ENCODE measurements at places on chromosomes 5 and 9. TPM values are rescaled to one million over a fixed set of nuclear protein-coding genes. Genes with fewer than 3 reads are reported as not detected.
A peak's percentile ranks its signal among the peaks of the same experiment; 100 is the strongest.

MYMK gene
- not detected for total RNA-seq

CERCAM gene
- 2.7 TPM for total RNA-seq

HTR1A gene
- not detected for total RNA-seq

DNA sequence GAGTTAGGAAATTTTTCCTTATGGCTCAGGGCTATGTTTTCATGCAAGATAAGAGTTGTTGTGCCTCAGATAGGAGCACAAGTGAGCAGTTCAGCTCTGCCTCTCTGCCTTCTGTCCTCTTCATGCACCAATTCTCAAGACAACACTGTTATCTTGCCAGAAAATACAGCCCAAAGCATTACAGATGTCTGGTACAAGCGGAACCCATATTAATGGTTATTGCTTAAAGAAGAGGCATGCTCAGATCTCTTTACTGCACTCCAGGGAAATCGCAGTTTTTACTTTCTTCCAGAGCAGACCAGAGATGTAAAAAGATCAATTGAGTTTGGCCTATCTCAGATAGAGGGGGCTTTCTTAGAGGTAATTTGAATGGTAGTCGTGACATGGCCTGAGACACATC, 361.6 kb upstream of the WWC1 start:
- no peak for DNase-seq

- DNase-seq: no peak
Measured at GRCh38 chr9:88754886-88755285, 219.9 kb downstream of the NXNL2 start.

DNA sequence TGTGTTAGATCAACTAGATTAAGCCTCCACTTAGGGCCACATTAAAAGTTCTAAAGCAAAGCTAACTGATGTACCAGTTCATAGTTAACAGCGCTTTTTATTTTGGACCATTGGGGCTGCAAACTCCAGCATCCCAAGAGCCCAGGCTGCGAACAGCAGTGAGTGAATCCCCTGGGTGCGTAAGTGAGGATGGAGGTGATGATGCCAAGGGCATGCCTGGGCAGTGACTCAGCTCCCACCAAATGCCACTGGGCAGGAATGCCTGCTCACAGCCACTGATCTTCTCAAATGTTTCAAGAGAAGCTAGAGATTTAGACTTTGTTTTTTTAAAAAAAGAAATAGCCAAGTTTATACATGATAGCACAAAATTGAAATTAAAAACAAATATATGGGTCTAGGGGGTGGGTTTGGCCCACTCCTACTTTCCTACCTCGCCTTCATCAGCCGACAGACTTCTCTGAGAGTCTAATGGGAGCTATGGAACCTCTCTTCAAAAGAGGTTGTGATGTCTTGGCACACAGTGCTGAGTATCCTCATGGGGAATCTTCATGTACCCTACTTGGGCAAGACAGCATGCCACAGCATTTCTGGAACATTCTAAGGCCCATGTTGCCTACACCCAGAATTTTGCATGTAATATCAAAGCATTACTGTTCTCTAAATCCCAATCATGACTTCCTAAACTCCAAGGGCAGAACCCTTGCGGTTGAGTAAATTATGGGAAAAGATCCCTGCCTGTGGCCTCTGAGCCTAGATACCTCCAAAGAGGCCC, 398.1 kb downstream of the EBF1 start:
- no peak for DNase-seq

DNA sequence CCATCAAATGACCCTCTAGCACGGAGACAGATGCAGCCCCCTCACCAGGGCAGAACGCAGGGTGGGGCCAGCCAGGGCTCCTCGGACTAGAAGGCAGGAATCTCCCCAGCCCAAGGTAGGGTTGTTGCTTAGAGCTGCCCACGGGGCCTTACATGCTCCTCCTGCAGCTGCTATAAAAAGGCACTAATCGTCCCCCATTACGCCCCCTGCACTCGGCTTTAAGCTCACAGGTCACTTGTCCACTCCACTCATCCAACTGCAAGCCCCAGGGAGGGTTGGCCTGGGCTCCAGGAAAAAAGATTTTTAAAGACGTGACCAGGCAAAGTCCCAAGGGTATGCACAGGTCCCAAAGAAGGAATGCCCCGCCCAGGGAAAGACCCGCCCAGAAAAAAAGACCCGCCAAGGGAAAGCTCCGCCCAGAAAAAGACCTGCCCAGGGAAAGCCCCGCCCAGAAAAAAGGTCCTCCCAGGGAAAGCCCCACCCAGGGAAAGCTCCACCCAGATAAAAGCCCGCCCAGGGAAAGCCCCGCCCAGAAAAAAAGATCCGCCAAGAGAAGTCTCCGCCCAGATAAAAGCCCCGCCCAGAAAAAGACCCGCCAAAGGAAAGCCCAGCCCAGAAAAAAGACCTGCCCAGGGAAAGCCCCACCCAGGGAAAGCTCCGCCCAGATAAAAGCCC, 11.1 kb downstream of the GRIN1 start:
- peak; percentile 29 for DNase-seq

DNA sequence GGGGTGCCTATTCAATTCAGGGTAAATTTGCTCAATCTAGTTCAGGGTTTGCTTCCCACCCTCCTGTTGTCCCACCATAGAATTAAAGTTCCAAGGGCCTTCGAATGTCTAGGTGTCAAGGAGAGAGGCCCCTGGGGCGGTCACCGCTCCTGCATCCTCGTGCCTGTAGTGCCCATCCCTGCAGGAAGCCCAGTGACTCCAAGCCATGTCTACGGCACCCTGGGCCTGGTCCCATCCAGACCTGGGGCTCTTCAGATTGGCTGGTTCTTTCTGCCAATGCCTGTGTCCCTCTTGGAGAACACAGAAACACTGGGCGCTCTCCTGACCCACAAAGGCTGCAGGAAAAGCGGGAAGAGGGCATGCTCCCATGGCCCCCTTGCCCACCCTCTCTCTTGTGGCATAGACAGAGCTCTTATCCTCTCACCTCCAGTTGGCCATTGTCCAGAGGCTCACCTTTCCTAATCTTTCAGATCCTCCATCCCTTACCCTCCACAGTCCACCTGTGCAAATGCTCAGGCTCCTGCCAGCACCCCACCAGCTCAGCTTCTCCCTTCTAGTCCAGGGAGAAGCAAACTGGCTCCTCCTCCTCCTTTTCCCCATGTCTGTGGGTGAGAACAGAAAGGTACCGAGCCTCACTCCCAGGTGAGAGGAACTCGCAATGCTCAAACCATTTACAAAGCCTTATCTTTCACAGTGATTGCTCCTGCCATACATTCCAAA, 253.0 kb upstream of the IRX2 start:
- no peak for DNase-seq

All from activated T-cell treated with anti-CD3 and anti-CD28 coated beads, Interleukin-2, amount 50 U/mL, for 72 hours (primary cell).